ENCODE measurements at places on chromosomes 4 and X.

DNA sequence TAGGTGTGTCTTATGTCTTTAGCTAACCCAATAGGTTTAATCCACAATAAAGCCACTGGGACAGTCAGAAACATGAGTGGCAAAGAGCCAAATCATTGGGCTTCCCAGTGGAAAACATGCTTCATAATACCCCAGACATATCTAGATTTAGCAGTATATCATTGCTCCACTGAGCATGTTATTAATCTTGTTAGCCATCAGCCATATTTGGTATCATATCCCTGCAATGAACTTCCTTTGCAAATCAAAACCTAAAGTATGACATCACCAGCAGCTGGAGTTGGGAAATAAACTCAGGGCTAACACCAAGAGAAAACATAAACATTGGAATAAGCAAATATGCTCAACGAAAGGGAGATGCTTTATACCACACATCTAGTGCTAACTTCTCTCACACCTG lies 280.8 kb upstream of the NOCT start:
- no peak for DNase-seq

GRCh38 chr4:47801481-47802002 lies 36.3 kb downstream of the CORIN start:
- no peak for DNase-seq

DNA sequence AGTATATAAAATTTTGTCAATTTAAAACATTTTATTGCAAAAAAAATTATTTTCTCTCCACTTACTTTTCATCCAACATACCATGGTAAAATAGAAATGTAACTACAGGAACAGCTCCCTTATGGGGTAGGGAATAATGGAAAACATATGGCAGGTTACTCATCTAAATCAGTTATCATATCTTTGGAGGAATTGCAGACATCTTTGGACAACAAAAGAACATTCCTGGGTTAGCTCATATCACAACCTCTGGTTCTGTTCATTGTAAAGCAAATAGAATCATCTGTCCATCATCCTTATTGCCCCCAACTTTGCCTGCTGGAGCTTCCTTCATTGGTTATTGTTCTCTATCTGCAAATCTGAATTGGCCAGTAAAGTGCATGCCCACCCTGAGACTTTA lies 387.5 kb upstream of the GRID2 start:
- no peak for DNase-seq

DNA sequence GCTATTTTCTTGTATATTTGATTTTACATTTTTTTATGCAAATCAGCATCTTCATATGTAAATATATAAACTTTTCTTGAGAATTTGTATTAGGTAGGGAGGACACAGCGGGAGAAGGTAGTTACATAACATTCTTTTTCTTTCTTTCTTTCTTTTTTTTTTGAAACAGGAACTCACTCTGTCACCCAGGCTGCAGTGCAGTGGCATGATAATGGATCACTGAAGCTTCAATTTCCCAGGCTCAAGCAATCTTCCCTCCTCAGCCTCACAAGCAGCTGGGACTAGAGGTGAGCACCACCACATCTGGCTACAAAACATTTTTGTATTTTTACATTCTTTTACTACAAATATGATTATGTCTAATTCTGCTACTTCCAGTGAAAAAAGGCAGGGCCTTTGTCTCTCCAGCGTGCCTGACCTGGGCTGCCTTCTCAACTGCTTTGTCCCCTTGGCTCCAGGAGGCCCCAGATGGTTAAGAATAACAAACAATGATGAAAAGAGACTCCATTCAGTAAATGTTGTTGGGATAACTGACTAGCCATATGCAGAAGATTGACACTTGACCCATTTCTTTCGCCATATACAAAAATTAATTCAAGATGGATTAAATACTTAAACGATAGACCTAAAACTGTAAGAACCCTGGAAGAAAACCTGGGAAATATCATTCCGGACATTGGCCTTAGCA lies 46.5 kb upstream of the FAT4 start:
- DNase-seq, result no peak

GRCh38 chrX:71017396-71017939 lies 50.7 kb downstream of the SNX12 start:
- DNase-seq, result no peak

DNA sequence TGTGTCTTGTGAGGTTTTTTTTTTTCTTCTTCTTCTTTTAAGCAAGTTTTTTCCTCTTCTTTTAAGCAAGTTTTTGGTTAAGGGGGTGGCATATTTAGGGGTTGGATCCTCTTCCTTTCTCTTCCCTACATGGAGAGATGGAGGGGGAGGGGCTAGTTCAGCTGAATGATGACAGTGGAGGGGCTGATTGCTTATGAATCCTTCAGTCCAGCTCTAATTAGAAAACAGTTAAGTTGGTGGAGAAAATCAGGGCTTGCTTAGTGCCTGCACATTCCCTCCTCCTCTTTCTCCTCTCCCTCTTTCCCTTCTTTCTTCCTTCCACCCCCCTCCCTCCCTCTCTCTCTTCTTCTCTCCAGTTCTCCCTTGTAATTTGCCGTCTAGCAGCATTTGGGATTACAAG lies 4.4 kb upstream of the HAND2 start:
- no peak for DNase-seq

DNA sequence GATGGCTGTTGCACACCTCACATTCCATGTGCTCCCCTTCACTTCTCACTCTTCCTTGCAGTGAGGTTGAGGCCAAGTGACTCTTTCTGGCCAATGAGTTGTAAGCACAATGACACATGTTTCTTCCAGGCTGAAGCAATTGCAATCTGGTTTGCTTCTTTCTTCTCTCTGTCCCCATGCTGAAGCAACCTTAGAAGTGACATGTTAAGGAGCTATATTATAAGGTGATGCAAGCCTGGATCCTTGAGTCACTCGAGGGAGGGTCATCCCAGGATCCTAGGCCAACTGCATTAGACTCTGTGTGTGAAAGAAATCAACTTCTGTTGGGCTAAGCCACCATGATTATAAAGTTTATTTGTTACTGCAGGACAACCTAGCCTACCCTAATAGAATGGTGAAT lies 45.5 kb upstream of the HS3ST1 start:
- no peak for DNase-seq

GRCh38 chr4:66694739-66695138 lies 850.6 kb downstream of the CENPC start:
- no peak for DNase-seq

Measured in tibial artery (tissue), 4 donors.